ENCODE measurements at places on chromosomes 3 and 15.

DNA sequence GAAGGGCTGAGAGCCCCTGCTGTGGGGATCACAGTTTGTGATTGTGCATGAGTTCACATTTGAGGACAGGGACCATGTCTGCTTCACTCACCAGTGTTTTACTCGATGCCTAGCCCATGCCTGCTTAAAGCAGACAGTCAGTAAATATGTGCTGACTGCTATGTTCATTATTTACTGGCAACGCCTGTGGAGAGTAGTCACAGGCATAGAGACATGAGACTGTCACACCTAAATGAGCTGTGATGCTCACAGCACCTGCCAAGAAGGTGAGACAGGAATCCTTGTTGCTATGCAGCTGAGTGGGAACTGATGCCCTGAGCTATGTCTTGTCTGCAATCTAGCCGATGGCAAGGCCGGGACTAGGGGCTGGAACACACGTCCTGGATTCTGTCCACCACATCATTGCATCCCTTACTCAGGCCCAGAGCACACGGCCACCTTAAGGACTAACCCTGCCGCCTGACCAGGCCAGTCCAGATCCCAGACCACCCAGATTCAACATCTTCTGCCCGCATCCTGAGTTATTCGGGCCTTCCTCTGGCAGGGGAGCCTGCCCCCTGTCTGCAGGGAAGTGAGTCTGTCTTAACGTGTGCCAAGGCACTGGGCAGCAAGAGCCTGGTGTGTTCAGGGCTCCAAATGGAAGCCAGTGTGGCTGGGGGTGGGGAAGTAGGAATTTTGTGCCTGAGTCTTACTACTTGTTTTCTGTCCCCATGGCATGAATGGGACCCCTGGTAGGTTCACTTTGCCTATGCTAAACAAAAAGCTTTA lies 44.8 kb downstream of the FGD5 start:
- DNase-seq: no peak

DNA sequence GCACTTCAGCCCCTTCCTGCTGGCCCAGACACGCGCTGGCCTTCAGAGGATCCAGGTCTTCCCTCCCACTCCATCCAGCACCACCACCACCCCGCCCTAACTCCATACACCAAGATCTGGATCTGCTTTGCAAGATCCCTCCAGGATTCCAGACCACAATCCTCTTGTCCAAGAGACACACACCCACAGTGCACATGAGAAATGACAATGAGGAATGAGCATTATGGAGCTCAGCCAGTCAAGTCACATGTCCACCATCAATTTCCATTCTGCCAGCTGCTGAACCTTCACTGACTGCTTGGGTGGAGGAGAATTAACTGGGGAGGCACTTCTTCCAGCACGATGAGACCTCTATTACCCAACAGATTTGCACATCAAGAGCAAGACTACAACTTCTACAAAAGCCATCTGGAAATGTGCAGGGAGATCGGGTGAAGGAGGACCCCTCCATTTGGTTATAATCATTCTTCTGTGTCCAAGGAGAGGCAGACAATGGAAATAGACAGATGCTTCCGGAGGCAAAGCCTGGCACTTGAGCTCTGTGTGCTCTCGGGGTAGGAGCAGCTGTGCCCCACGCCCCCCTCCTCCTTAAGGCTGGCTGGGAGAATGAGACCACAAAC lies 12.3 kb upstream of the SPATA12 start:
- DNase-seq: no peak

DNA sequence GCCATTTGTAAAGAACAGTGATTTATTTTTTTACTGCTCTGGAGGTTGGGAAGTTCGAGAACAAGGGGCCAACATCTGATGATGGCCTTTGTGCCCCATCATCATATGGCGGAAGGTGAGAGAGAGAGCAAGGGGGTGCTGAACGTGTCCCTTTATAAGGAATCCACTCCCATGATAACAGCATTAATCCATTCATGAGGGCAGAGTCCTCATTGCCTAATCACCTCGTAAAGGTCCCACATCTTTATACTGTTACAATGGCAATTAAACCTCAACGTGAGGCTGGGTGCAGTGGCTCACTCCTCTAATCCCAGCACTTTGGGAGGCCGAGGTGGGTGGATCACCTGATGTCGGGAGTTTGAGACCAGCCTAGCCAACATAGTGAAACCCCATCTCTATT lies 8.3 kb downstream of the IL12A start:
- DNase-seq: no peak

- no peak for DNase-seq
Measured at GRCh38 chr3:45914362-45915058, 28.2 kb downstream of the CCR9 start.

- peak; percentile 91 for DNase-seq
Measured at GRCh38 chr3:50264383-50264963, 4.5 kb upstream of the SEMA3B start.

GRCh38 chr3:152229692-152230091 lies 39.0 kb upstream of the MBNL1 start:
- no peak for DNase-seq

GRCh38 chr3:158483701-158484235 lies 87.2 kb upstream of the MLF1 start:
- DNase-seq: no peak

GRCh38 chr3:123834631-123835030 lies 49.5 kb downstream of the MYLK start:
- no peak for DNase-seq

GRCh38 chr3:114623420-114624046 lies 329.7 kb downstream of the TIGIT start:
- DNase-seq: no peak

GRCh38 chr3:129038121-129038855 lies 22.3 kb upstream of the GP9 start:
- peak; percentile 39 for DNase-seq

GRCh38 chr3:45106874-45107273 lies 39.3 kb downstream of the CDCP1 start:
- no peak for DNase-seq
